ENCODE measurements at places on chromosomes 2 and 18. TPM values are rescaled to one million over a fixed set of nuclear protein-coding genes. Genes with fewer than 3 reads are reported as not detected.

Gene RAD51AP2
- 0.29 TPM for total RNA-seq

Gene ATP6V1B1
- 1.8 TPM for total RNA-seq

Gene SCYGR4
- total RNA-seq: not detected

Gene FABP1
- total RNA-seq: 20.0 TPM

Gene FAM237A
- total RNA-seq: not detected

Gene EIF2B4
- 48.9 TPM for total RNA-seq
